ENCODE measurements at places on chromosomes 11 and 22.

- DNase-seq: peak; percentile 85
Observed at GRCh38 chr11:32391956-32392553, 43.3 kb downstream of the WT1 start.

DNA sequence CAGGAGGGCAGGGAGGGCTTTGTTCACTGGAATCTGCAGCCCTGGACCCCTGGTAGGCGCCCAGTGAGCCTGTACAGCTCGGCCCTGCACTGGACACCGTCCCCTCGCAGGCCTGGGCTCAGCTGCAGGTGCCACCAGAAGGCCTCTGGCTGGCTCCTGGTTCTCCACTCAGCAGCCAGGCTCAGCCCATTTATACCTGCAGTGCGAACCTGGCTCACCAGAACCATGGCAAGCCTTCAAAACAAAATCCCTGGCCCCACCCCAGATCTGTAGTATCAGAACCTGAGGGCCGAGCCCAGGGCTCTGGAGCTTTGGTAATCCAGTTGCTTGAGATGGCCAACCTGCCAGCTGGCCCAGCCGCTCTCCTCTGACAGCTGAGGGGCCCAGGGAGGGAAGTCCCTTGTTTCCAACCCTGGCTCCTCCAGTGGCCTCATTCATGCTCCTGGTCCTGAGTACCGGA lies 870 bp upstream of the FREY1 start:
- no peak for DNase-seq

DNA sequence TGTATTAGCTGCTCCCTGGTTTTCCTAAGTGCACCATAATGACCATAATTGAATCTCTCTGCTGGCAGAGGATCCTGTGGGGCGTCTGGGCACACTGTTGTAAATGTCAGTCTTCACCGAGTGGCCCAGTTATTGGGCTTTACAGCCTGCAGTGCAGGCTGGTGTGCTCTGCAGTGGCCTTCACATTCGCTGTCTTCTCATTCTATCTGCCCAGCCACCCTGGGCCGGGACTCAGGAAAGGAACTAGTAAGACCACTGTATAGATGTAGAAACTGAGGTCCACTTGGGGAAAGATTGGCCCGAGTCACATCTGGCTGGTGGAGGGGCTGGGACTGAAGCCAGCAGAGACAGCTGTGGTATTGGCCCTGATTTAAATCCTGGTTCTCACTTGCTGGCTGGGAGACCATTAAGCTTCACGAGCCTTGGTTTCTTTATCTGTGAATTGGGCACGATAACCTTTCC lies 49.3 kb downstream of the TSPAN18 start:
- DNase-seq: no peak

DNA sequence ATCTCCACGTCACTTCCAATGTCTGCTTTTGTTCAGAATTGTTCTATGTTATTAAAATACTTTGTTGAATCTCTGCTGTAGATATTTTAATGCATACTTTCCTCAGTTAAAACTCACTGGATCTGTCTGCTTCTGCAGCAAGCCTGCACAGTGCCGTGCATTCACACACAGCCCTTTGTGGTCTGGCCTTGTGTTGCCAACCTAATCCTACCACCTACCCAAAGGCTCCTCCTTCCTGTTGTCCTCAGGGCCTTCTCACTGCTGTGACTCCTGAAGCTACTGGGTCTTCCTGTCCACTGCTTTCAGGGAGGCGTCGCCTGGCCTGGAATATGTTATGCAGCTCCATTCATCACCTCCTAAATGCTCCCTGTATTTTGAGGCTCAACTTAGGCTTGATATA lies 67.0 kb downstream of the PPP6R3 start:
- no peak for DNase-seq

DNA sequence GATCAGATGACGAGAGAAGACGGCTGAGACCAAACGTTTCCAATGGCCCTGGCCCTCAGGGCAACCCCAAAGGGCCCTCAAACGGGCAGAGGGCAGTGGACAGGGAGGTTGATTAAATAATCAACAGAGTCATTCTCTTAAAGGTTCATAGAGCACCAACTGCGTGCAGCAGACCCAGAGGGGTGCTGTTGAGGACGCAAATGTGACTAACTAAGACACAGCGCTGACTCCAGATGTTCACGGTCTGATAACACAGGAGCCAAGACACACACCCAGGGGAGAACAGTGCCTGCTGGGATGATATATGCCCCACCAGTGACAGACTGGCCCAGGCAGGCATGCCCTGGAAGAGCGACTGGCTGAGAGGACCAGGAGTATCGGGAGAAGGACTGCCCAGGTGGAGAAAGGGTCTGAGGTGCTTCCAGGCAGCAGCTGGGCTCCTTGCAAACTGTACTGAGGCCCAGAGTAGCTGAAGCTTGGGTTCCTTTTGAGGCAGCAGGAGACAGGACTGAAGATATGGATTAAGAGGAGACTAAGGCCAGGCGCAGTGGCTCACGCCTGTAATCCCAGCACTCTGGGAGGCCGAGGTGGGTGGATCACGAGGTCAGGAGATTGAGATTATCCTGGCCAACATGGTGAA lies 7.7 kb downstream of the VWCE start:
- no peak for DNase-seq

DNA sequence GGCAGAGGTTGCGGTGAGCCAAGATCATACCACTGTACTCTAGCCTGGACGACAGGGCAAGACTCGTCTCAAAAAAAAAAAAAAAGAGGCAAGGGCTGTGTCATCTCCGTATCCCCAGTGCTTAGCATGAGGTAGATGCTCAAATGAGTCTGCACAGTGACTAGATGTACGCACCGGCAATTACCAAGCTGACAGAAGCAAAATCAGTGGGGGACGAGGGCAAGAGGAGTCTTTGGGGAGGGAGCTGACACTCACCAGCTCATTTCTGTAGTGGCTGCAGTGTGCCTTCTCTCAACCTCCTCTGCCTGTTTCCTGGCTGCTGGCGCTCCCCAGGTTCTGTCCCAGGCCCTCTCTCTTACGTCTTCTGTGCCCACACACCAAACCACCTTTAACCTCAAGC lies 69.9 kb downstream of the PACSIN2 start:
- no peak for DNase-seq

DNA sequence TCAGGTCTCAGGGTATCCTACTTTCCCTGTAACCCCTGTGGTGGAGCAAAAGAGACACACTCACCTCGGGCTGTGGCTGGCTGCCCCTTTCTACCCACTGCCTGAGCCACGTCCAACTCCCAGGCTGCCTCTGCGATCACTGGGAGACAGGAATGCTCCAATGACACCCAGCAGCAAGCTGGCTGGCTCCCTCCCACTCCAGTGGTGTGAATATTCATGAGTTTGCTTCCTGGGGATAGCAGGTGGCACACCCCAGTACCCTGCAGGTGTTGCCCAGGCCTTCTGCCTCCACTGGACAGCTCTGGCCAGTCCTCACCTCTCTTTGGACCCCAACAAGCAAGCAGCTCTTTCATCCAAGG lies 9.7 kb downstream of the GAL3ST1 start:
- DNase-seq: no peak

- no peak for DNase-seq
Observed at GRCh38 chr22:29706486-29706885, 13.3 kb upstream of the CABP7 start.

- no peak for DNase-seq
Observed at GRCh38 chr11:116173941-116174911, 598.6 kb downstream of the BUD13 start.

DNA sequence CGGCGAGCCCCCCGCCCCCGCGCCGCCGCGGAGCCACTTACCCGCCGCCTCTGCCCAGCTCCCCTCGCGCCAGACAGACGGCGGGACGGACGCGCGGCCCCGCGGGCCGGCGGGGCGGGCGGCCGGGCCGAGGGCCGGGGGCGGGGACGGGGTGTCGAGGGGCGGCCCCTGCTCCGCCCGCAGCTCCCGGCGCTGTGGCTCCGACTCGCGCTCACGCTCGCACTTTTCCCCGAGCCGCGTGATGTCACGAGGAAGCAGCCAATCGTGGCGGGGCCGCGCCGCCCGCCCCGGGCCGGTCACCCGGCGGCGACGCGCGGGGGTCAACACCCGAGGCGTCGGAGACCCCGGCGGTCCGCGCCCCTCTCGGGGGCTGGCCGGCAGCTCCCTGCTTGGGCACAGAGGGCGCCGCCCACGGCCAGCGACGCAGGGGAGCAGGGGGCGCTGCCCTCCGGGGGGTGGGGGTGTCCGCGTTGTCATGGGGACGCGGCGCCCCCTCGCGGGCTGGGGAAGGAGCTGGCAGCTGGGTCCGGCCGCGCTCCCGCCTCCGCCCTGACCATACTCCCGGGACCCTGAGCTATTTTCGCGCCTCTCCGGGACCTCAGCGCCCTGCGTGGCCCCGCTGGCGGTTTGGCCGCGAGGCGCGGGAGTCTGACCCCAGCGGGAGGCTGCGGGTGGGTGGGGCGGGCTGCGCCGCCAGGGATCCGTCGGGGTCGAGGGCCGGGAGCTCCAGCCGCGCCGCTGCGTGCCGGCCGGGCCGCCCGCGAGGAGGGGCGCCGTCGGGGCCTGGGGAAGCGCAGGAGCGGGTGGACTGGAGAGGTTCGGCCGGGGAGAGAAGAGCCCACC lies at the start of gene CHRM4:
TSS of gene CHRM4 (minus strand) at position 199 of the 843 bp plus-strand sequence. CDS start 5,219 bp downstream, outside the sequence.
- DNase-seq: no peak

DNA sequence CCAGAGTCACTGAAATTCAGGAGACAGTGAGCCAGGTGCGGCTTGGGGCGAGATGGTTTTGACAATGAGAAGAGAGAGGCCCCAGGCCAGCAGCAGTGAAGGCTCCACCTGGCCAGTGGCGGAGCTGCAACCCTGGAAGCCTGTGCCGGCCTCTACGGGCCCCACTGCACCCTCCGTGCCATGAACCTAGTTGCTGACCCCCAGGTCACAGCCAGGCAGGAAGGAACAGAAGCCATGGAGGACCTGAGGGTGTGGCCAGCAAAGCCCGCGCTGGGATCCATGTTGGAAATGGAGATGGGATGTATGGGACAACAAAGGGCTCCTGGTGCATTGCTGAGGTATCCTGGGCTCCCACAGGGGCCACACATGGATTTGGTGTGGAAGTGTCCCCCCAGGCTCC lies 1528.5 kb downstream of the BRD1 start:
- no peak for DNase-seq

DNA sequence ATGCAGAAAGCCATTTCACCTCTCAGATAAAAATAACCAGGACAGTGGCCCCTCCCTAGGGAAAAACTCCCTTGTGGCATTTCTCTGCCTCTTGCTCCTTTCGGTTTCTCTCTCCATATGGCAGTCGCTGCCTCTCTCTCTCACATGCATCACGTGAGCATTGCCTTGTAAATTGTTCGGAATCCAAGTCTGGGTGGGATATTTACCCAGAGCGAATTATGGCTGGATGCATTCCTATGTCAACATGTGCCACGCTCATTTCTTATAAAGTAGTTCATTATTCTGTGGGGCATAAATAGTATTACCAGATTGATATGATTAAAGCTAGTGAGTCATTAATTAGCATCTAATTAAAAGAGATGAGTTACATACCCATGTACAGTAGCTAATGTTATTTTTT lies 392.9 kb downstream of the INSC start:
- peak; percentile 22 for DNase-seq

- peak; percentile 46 for DNase-seq
Observed at GRCh38 chr11:15493066-15493465, 378.3 kb downstream of the INSC start.

- no peak for DNase-seq
Observed at GRCh38 chr11:1784761-1785650, 21.3 kb upstream of the CTSD start.

- DNase-seq: peak; percentile 95
Observed at GRCh38 chr11:132220474-132220873, 850.1 kb downstream of the NTM start.

DNA sequence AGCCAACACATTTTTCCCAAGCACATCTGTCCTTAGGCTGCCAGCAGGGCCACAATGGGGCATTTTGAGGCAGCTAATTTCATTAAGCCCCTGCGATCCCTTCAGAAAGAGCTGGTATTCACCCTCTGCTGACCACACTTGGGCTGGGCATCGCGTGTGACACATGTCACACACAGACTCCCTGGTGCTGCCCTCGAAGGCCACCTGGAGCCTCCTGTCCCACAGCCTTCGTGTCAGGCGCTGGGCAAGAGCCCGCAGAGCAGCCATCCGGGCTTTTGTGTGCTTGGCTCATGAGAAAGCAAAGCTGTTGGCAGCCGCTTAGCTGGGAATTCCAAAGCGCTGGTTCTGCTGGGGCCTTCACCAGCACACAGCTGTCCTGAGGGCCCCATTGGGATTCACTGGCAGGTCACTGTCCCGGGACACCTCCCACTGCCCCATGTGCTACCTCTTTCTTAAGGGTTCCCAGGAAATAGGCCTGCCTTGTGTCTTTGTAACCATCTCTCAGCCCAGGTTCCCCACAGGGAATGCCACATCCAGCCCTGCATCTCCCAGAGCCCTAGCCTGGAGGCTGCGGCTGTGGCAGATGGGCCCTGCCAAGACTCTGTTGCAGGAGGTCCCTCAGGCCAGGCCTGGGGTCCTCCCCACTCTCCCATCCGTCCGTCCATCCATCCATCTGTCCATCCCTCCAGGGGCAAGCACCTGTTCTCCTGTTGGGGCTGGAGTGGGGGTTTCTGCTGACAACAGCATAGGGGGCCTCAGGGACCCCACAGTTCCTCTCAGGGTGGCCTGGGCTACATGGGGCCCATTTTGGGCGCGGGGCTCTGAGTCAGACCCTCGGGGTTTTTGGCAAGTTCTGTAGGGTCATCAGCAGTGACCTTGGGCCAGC lies 4.9 kb downstream of the CLDN5 start:
- no peak for DNase-seq

- no peak for DNase-seq
Observed at GRCh38 chr11:97354026-97354425, 964.2 kb downstream of the JRKL start.

DNA sequence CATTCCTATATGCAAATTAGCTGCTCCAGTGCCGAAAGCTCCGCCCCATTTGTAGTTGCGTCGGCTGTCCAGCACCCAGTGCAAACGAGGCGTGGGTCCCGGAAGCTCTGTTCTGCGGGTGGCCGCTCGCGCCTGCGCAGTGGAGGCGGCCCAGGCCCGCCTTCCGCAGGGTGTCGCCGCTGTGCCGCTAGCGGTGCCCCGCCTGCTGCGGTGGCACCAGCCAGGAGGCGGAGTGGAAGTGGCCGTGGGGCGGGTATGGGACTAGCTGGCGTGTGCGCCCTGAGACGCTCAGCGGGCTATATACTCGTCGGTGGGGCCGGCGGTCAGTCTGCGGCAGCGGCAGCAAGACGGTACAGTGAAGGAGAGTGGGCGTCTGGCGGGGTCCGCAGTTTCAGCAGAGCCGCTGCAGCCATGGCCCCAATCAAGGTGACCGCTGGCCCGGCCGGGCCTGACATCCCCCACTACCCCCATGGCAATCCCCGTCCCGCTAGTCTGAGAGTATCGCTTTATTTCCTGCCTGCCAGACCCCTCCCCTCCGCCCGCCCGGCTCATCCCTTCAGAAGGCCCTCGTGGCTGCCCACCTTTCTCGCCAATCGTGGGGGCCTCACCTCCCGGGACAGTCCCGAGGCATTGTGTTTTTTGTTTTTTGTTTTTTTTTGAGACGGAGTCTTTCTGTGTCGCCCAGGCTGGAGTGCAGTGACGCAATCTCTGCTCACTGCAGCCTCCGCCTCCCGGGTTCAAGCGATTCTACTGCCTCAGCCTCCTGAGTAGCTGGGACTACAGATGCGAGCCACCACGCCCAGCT lies at the start of gene PRDX5:
TSS of gene PRDX5 (plus strand) at position 161 of the 805 bp plus-strand sequence. CDS start at position 256, 95 bp downstream.
- DNase-seq: peak; percentile 96

DNA sequence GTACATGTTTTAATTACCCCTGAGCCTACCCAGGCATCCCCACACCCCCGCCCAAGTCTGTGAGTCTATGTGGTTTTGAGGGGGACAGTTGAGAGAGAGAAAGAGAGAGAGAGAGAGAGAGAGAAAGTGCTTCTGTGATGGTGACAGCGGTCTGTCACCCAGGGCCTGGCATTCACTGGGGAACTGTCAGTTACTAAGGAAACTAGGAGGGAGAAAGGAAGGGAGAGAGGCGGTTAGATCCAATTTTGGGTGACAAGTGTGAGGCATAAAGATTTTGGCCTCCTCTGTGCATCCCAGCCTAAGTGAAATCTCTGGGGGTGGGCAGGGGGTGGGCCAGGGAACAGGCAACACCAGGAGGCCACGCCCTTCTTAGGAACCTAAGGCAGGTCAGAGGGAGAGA lies 498.3 kb downstream of the BUD13 start:
- no peak for DNase-seq

All from fibroblast of skin of right biceps (primary cell).